ENCODE measurements at places on chromosomes 4 and X.

- DNase-seq: no peak
Measured at GRCh38 chr4:148078061-148078460, 346.2 kb downstream of the ARHGAP10 start.

GRCh38 chr4:188452097-188452496 lies 312.9 kb downstream of the TRIML1 start:
- no peak for DNase-seq

DNA sequence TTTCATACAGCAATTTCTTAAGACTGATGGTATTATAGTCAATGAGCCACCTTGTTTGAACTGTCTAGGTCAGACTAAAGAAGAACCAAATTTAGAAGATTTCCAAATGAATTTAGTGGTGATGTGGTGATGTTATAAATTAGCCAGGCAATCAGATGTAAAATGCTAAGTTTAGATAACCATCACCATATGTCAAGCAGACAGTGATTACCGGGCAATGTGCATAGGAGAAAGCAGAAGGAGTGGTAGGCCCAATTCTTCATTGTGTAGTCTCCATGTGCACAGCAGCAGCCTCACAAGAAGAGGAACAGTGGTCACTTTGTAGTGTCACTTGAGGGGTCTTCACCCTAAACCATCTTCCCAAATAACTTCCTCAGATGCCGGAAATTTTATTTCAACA lies 198.8 kb downstream of the ANTXR2 start:
- DNase-seq: no peak

- DNase-seq: no peak
Measured at GRCh38 chr4:138775890-138776289, 239.7 kb upstream of the NOCT start.

- no peak for DNase-seq
Measured at GRCh38 chrX:134024686-134025377, 39.4 kb upstream of the GPC3 start.

DNA sequence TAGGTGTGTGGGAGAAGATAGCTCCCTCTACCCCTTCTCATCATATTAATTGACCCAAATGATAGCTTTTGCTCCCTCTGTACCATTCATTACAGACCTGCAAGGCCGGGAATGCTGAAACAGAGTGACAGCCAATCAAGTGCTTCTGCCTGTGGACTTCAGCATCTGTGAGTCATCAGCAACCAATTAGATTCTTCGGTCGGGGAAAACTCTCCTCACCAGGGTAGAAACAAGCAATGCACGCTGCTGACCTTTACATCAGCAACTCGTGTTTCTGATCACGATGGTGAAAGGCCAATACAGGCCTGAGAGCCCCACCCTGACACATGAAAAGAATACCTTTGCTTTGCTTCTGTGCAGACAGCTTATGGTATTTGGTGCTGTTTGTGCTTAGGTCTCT lies 347.2 kb upstream of the DDX53 start:
- DNase-seq: peak; percentile 11

- DNase-seq: no peak
Measured at GRCh38 chr4:184748251-184748652, 14.4 kb upstream of the CENPU start.

- peak; percentile 9 for DNase-seq
Measured at GRCh38 chr4:79217025-79217424, 108.8 kb downstream of the NAA11 start.

GRCh38 chr4:153269218-153269990 lies 65.2 kb downstream of the TRIM2 start:
- no peak for DNase-seq

GRCh38 chrX:23003116-23003515 lies 3.4 kb downstream of the DDX53 start:
- no peak for DNase-seq

DNA sequence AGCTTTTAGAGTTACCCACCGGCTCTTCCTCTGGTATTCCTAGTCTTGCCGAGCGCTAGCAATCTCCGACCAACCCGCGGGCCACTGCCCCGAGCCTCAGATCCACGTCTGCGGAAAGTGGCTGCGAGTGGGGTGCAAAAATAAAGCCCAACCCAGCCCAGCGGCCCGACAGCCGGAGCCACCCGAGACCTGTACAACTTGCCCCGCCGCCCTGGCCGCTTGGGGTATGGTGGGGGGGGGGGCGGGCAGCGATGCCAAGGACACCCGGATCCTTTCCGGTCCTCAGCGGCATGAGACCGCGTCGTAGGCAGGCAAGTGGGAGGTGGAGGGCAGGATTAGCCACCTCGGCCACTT lies 1.6 kb downstream of the SLITRK4 start:
- no peak for DNase-seq

- no peak for DNase-seq
Measured at GRCh38 chr4:36209941-36210649, 34.2 kb downstream of the ARAP2 start.

- DNase-seq: no peak
Measured at GRCh38 chrX:134186362-134187121, 50.4 kb upstream of the CCDC160 start.

GRCh38 chr4:114161809-114162208 lies 182.4 kb upstream of the ARSJ start:
- no peak for DNase-seq

- DNase-seq: no peak
Measured at GRCh38 chr4:150033901-150034300, 44.3 kb upstream of the DCLK2 start.

DNA sequence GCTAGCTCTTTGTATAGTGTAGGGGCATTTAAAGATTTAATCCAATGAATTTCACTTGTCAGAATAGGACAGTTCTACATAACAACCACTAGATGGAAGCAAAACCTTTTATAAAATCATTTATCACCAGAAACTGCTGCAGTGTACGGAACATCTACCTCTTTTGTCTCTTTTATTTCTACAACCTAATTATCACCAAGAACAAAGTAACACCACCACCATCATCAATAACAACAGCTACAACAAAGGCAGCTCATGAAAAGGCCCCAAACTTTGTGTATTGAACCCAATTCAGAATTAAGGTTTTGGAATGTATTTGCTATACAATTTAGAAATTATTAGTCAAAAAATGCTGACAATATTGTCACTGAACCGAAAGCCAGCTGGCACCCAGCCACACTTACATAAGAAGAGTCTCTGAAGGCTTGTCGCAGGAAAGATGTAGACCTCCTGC lies 260.9 kb upstream of the RPS6KA3 start:
- no peak for DNase-seq

DNA sequence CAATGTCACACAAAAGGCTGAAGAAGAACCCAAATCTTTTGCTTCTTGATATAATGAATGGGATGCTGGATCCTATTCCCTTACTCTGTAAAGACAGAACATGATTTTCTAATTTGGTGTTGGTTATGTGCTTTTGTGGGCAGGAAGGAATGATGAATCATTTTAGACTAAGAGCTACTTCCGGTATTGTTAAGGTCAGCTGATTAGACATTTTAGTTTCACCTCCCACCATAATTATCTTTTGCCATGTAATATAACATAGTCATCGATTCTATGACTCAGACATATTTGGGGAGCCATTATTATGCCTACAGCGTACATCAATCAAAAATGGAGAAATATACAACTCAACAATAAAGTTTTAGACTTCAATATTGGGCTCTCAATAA lies 265.3 kb downstream of the ZNF674 start:
- DNase-seq: no peak

Data from iPS DF 6.9 (cell line).